DND-41 (cell line): ENCODE measurements at places on chromosomes 6 and 20.

DNA sequence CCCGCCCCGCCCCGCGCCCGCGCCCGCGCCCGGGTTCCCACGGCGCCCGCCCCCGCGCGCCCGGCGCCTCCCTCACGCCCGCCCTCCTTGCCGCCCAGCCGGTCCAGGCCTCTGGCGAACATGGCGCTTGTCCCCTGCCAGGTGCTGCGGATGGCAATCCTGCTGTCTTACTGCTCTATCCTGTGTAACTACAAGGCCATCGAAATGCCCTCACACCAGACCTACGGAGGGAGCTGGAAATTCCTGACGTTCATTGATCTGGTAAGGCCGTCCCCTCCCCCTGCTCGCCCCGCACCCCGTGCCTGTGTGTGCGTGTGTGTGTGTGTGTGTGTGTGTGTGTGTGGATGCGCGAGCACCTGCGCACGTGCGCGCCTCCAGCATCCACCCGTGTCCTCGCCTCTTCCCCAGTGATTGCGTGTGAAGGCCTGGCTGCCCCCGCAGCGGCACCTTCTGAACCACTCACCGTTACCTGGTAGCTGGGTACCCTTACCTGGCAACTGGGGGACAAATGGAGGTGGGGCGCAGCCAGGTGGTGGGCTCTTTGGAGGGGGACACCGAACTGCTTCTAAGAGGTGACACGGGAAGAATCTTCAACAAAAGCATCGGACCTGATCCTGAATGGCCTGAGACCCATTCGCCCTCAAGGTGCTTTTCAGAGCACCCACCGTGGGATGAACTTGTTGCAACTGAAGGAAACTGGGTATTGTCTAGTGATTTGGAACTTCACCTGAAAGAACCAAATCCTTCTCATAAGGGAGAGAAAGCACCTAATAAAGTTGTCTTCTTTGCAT is at the start of gene AIG1:
Gene AIG1, plus strand, starts transcription at position 84 of the 791 bp plus-strand sequence. Its CDS starts 37 bp downstream, at position 121.
- H3K27ac ChIP-seq = peak within 1 kb of the TSS; percentile 75
- H3K27me3 ChIP-seq = no peaks in the 10 kb centered on the region
- no peaks in the 10 kb centered on the region for H3K36me3 ChIP-seq
- peak; percentile 72 for DNase-seq
- H3K4me3 ChIP-seq = peak within 1 kb of the TSS; percentile 77

GRCh38 chr6:22113026-22113766 is 183.6 kb downstream of the PRL start:
- H3K36me3 ChIP-seq = peaks cover 33% of the 10 kb centered on the region
- H3K27ac ChIP-seq = no peak overlapping the region
- H3K4me3 ChIP-seq = no peak overlapping the region
- DNase-seq = no peak

GRCh38 chr6:37225350-37226169 is 32.0 kb upstream of the TBC1D22B start:
- H3K4me1 ChIP-seq = peaks cover 20% of the 10 kb centered on the region
- no peak overlapping the region for H3K27ac ChIP-seq

DNA sequence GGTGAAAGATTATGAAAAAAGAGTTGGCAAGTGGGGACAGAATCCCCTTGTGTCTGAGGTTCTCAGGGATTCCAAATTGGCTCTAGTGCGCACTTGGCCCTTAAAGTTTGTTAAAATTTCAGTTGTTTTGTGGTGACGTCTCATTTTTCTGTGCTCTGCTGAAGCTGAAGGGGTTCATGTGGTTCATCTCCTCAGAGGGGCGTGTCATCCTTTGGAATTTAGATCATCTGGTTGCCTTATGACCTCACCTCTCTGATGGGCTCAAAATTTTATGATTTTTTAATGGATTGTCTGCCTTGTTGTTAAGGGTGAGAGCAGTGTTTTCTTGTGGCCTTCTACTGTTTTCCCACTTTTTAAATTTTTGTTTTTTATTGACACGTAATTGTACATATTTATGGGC is 20.3 kb downstream of the CYB5R4 start:
- no peak overlapping the region for H3K27ac ChIP-seq
- H3K36me3 ChIP-seq = no peaks in the 10 kb centered on the region
- H3K27me3 ChIP-seq = no peaks in the 10 kb centered on the region

DNA sequence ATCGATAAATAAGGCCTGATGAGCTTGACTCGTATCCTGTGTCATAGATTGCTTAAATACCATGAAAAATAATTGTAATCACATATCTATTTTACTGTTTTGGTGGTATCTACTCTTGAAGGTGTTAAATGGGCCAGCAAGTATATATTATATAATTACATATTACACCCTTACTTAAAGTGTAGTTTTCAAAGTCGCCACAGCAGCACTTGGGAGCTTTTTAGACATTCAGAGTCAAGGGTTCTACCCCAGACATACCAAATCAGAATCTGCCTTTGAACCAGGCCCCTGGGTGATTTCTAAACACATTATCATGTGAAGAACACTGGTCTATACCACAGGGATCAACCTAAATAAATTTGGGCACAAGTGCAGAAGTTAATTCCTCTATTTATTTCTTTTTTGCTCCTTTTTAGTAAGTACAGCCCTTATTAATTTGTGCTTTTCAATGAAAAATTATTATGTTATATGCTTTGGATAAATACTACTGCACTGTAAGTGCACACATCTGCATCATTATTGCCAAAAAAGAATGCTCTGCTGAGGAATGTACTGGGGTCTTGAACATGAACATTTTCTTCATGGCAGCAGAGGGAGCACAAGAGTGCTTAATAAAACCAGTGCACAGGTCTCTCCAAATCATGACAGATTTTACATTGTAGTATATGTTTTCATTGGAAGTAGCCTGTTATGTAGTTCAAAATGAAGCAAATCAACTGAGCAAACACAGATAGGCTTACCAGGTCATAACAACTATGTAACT is 3.1 kb upstream of the ATXN1 start:
- H3K36me3 ChIP-seq = no peaks in the 10 kb centered on the region
- H3K27me3 ChIP-seq = peaks cover 32% of the 10 kb centered on the region
- DNase-seq = no peak
- no peak overlapping the region for H3K4me3 ChIP-seq
- H3K4me1 ChIP-seq = peaks cover 36% of the 10 kb centered on the region

- DNase-seq = no peak
- no peak overlapping the region for H3K4me3 ChIP-seq
- H3K27ac ChIP-seq = no peak overlapping the region
These were observed 42.4 kb downstream of the HDDC2 start for GRCh38 chr6:125259354-125259736.

DNA sequence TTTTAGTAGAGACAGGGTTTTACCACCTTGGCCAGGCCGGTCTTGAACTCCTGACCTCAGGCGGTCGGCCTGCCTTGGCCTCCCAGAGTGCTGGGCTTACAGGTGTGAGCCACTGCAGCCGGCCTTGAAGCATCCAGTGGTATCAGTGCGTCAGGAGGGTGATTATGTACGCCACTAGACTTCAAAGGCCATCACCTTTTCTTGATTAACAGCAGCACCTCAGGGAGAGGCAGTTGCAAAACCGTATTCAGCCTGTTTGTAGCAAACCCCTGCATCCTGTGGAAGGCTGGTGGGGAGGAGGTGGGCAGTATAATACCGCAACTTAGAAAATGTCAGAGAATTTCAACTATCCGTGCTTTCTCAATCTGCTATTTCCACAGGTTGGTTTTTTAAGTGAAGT is 27.3 kb upstream of the SHLD1 start:
- DNase-seq = no peak
- no peak overlapping the region for H3K4me3 ChIP-seq
- H3K27ac ChIP-seq = no peak overlapping the region
- no peaks in the 10 kb centered on the region for H3K36me3 ChIP-seq

GRCh38 chr6:51814418-51814817 is 273.0 kb downstream of the PKHD1 start:
- DNase-seq = peak; percentile 64
- H3K36me3 ChIP-seq = no peaks in the 10 kb centered on the region
- H3K27me3 ChIP-seq = no peaks in the 10 kb centered on the region
- peak overlapping the region; percentile 65 for H3K27ac ChIP-seq

DNA sequence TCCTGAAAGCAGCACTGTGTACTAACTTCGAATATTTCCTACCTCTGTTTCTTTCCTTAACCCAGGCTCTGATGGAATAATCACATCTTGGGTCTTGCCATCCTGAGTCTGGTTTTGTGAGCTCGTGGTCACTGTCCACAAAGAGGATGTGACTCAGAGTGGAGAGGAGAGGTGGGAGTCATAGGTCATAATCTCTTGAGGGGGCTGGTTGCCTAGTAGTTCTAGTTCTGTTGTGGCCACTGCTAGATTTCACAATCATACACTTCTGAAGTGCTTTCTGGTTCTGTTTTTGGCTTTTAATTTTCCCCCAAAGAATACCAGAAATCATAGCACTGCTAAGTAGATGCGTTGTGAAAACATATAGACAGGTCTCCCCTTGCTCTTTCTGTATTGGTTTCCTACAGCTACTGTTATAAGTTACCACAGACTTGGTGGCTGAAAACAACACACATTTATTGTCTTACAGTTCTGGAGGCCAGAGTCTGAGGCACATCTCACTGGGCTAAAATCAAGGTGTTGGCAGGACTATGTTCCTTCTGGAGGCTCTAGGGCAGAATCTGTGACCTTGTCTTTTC is 102.8 kb downstream of the NRSN1 start:
- no peaks in the 10 kb centered on the region for H3K36me3 ChIP-seq
- no peak overlapping the region for H3K27ac ChIP-seq
- H3K4me3 ChIP-seq = no peak overlapping the region
- no peaks in the 10 kb centered on the region for H3K4me1 ChIP-seq

DNA sequence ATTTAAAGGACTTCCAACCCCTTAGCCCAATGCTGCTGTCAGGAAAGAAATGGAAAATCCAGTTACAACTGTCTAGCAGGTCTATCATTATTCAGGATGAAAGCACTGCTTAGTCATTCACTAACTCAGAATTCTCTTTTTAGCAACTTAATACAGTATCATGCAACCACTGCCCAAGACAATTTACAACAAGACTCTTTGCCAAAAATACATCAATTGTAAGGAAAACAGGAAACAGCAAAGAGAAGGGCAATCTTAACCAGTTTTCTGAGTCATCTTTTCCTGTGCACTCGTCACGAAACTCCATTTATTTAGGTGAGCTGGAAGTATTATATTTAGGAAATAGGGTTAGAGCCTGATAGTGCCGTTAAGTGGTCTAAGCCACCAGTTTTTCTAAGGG is 1197.7 kb upstream of the CITED2 start:
- no peak overlapping the region for H3K4me3 ChIP-seq
- no peaks in the 10 kb centered on the region for H3K4me1 ChIP-seq
- DNase-seq = no peak
- H3K36me3 ChIP-seq = no peaks in the 10 kb centered on the region
- no peaks in the 10 kb centered on the region for H3K27me3 ChIP-seq

DNA sequence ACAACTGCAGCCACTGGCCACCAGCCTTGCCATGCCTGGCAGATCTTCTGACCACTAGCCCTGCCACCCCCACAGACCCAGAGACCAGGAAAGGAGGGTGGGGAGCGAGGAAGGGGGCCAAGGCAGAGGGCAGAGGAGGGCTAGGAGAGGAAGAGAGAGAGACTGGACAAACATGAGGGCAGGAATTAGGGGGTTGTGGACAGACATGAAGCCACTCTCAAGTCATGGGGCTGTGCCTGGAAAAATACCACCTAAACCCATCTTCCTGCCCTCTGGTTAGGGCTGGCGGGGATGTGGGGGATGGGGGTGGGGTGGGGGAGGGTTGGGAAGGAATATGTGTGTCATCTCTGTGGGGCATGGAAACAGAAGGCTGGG is 1.4 kb upstream of the SLC29A1 start:
- no peak for DNase-seq
- peaks cover 48% of the 10 kb centered on the region for H3K4me1 ChIP-seq
- H3K27ac ChIP-seq = no peak overlapping the region
- H3K27me3 ChIP-seq = peaks cover 22% of the 10 kb centered on the region
- 0 out of 2 replicates have a peak, but pooled peaks cover 3% of the 10 kb centered on the region for H3K36me3 ChIP-seq

DNA sequence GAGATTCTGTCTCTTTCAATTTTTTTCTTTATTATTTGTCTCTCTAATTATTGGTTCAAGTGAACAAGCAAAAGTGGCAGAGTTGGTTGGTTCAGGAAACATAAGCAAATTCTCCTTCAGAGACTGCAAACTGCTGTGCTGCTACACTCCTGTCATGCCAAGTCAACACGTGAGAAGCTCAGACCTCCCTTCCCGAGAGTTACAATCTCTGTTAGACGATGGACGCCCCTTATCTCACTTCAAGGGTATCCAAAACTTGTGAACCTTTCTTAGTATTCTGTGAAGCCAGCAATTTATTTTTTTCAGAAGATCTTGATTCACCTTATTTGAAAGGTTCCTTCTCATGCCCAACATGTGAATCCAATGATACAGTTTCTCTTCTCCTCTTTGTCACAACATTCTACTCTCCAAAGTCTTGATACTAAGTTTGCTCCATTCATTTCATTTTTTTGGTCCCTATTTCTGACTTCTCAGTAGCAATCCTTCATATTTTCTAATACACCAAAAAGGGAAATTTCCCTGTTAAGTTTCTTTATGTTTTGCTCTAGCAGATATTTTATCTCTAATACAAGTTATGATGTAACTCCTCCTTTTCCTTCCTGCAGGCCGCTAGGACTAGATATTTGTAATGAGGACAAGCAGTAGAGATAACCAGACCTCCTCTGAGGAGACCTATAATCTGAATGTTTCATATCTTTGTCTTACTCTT is 448.8 kb upstream of the CITED2 start:
- H3K27me3 ChIP-seq = no peaks in the 10 kb centered on the region
- no peaks in the 10 kb centered on the region for H3K4me1 ChIP-seq
- no peaks in the 10 kb centered on the region for H3K36me3 ChIP-seq
- no peak overlapping the region for H3K4me3 ChIP-seq

- no peaks in the 10 kb centered on the region for H3K36me3 ChIP-seq
- peaks cover 10% of the 10 kb centered on the region for H3K27me3 ChIP-seq
- no peak overlapping the region for H3K4me3 ChIP-seq
- H3K27ac ChIP-seq = no peak overlapping the region
- H3K4me1 ChIP-seq = no peaks in the 10 kb centered on the region
- no peak for DNase-seq
These were observed 14.0 kb downstream of the DCBLD1 start for GRCh38 chr6:117496383-117496990.

GRCh38 chr20:57053793-57054552 is 212.5 kb downstream of the BMP7 start:
- H3K27me3 ChIP-seq = peaks cover 13% of the 10 kb centered on the region
- no peaks in the 10 kb centered on the region for H3K4me1 ChIP-seq
- no peak for DNase-seq
